T-helper 2 cell (primary cell): ENCODE measurements at places on chromosomes 1 and 21.

GRCh38 chr21:18443085-18443484 lies 39.5 kb upstream of the TMPRSS15 start:
- no peak for DNase-seq

DNA sequence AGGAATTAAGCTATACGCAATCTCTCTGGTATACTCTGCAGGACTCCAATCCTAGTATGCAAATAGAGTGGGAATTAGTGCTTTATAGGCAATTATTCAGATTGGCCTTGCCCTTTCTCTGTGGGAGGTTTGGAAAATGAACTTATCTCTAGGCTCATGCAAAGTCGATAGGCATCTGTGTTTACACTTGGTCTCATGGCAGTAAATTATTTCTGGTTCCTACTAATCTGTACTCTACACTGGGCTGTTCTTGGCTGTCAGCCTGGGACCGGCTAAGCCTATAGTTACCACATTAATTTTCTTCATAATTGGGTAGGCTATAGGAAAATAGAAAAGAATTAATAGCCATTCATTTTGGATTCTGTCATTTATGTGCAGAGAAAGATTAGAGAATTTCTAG lies 544.6 kb downstream of the AMY1C start:
- no peak for DNase-seq

DNA sequence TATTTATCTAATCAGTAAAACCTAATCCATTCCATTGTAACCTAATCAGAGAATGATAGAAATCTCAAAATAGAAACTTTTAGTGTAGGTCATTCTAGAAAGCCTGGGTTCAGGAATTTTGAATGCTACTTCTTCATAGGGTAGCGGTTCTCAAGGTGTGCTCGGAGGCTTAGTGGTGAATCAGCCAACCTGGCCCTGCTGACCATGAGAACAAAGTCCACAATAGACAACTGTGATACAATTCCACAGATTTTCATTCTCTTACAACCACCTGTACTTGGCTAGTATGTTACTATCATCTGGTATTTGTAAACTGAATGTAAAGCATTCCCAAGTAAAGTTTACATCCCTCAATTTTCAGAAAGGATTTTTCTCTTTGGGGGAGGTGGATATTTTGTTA lies 7.5 kb upstream of the PUM1 start:
- no peak for DNase-seq

- DNase-seq: no peak
Measured at GRCh38 chr1:228321435-228321834, 85.2 kb downstream of the TRIM11 start.

- no peak for DNase-seq
Measured at GRCh38 chr1:17865912-17866739, 111.0 kb downstream of the ACTL8 start.

- DNase-seq: no peak
Measured at GRCh38 chr1:179938752-179939151, 15.9 kb upstream of the CEP350 start.

DNA sequence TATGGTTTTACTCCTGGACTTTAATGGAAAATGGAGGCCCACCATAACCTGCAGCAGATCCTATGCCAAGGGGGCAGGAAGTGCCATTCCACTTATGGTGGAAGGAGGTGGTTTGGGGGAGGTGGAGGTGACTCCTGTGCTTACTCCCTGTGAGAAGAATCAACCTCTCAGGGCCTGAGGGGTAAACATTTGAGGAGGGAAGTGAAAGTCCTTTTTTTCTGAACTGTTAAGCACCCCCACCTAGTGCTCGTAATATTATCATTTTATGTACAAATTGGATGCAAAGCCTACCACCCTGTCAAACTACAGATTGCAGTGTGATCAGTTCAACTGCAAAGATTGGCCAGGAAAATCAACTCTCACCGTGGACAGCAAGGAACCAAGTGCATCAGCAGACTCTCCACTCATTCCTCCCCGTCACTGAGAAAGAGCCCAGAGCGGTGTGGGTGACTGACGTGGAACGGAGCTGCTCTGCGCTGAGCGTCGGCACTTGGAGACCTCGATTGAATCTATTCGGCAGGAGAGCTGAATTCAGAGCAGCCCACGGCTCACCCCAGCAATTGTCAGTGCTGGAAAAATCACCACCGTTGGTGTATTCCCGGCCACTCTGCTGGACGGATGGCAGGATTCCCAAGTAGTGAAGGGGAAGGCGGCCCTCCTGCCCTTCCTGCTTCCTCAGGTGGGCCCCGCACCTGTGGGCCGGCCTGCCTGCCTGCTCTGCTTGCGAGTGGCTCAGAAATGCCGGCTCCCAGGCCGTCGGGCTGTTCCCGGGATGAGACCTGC lies 46.8 kb upstream of the COX20 start:
- DNase-seq: no peak

DNA sequence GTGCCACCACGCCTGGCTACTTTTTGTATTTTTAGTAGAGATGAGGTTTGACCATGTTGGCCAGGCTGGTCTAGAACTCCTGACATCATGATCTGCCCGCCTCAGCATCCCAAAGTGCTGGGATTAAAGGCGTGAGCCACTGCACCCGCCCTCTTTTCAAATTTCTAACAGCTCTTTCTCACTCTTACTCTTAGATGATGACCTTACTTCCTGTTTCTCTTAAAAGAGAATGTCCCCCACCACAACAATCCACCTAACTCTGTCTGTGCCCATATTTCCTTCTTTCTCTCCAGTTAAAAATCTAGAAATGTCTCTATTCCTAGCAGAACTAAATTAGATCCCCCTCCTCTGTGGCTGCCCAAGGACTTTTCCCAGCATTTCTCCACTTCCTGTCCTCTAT lies 46.6 kb upstream of the RGS2 start:
- no peak for DNase-seq

DNA sequence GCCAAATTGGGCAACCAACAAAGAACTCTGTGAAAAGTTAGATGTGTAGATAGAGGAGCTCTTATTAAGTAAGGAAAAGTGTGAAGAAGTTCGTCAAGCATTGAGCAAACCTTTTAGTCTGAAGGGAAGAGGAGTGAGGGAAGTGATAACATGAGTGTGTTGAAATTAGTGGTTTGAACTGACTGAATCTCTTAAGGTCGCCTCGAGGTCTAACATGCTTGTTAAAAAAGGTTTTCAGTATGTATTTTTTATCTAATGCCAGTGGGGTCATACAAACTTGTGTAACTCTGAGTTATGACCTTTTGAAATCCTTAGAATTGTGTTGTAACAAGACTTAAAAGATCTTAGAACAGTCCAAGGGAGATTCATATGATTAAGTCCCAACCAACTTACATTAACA lies 34.1 kb downstream of the SOAT1 start:
- no peak for DNase-seq

DNA sequence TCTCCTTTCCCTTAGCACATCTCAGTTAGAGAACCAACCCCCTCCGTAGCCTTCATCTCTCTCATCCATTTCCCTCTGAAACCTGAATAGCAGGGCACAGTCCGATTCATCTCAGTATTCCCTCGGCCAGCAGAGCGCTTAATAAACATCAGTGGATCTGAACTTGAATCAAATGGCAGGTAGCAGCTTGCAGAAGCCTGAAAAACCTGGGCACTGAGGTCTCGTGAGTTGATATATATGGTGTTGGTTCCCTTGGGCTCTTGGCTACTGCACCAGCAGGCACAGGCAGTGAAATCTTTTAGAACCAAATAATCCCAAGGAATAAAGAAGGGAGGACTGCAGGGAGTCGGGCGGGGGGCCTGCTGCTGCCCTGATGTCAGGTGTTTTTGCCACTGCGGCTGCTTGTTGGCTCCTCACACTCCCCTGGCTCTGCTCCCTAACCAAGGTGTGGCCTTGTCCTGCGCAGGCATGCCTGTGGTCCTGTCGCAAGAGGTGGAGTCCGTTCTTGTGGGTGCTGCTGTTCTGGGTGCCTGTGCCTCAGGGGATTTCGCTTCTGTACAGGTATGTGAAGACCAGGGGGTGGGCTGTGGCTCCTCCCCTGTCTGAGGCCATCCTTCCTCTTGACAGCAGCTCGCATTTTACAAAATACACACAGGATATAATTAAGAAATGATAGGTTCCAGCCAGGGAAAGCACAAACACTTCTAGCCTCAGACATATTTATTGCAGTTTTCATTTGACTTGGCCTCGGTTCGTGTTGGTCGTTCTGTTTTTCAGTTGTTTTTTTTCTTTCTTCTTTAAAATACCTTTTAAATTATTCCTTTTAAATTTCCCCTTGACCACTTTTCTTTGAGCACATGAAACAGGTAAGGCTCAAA lies 140.9 kb upstream of the HOOK1 start:
- DNase-seq: no peak

GRCh38 chr1:184624626-184625025 lies 130.0 kb downstream of the EDEM3 start:
- no peak for DNase-seq
